AG09319 (cell line): ENCODE measurements at places on chromosomes 13 and 19.

GRCh38 chr19:13056052-13056660 is 46.5 kb downstream of the LYL1 start:
- peak; percentile 63 for DNase-seq

DNA sequence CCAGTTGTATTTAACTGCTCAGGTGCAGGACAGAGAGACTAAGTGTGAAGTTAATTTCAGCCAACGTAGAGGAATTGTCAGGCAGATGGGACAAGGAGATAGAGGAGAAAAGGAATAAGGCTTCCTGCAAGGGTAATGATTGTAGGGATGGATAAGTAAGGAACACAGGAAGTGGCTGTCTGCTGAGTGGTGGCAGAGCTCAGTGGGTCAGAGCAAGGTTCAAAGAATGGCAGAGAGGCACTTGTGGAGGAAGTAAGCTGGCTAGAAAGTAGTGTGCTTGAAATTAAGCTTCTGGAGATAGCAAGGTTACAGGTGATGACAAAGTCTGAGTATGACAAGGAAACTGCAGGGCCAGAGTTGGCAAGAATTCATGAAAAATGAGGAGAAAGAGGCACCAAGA is 47.9 kb downstream of the USPL1 start:
- no peak for DNase-seq

- no peak for DNase-seq
These were observed 54.5 kb downstream of the CEBPG start for GRCh38 chr19:33427801-33428626.

GRCh38 chr13:99949679-99950413 is 21.7 kb downstream of the ZIC5 start:
- no peak for DNase-seq

DNA sequence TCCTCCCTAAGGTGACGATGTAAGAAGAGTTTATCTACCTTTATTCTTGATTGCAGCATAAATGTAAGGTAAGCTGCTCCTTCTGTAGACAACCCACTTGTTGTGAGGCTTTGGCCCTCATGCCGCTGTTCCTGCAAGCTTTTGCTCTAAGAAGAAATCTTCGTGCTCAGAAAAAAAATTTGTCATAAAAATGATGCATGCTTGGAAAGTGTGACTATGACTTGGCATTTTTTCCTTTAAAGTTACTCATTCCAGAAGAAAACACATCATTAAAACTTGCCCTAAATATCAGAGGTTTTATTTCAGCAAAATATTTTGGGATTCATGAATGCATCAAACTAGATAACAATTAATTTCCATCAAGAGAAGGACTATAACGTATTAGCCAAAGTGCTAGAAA is 39.8 kb downstream of the KCTD12 start:
- DNase-seq: no peak

DNA sequence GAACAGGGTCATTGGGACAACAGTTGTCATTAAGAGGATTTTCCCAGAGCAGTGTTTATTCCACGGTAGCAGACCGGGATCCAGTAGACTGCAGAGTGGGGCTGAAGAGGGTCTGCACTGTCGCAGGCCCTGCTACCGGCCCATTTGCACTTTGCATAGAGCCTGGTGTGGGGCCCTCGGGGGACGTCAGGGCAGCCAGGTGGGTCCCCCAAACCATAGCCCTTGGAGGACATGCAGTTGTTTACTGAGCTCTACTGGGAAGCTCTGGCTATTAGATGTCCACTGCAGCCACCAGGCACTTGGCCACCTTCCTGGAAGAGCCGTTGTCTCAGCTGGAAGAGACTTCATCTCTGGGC is 45.8 kb downstream of the SLC7A9 start:
- no peak for DNase-seq

GRCh38 chr13:85316506-85317025 is 482.7 kb downstream of the SLITRK6 start:
- no peak for DNase-seq

GRCh38 chr13:102147353-102147752 is 254.5 kb downstream of the FGF14 start:
- no peak for DNase-seq

GRCh38 chr13:34935841-34936240 is 6.2 kb upstream of the NBEA start:
- DNase-seq: no peak

DNA sequence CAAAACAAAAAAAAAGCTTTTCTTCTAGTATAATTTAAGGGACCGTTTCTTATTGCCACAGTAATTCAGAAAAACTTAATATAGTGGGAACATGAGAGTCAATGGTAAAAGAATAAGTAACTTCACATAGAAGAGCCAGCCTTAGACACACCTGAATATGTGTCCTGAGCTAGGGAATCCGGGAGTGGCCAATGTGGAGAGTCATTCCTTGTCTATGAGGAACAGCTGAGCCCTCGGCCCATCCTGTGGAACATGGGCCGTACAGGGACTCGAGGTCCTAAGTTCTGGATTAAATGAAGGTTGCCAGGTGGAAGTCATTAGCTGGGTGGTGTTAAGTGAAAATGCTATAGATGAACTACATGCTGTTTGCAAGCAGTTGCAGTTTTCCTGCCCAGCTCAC is 32.2 kb downstream of the EFNB2 start:
- no peak for DNase-seq

DNA sequence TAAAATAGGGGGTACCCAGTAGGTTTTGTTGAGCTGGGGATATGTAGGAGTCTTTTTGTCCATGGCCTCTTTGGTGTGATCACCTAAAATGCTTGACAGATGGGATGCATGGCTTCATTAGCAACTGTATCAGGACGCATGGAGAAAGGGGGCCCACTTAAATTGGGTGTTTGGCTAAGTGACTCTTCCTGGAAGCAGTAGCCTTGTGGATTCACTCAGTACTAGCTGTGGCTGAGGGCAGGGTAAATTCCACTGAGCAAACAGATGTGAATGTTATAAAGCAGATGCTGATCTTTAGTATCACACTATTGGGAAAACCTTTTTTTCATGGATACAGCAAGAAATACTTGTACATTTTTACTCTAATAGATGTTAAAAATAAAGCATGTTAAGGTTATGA is 140.0 kb downstream of the FGF14 start:
- no peak for DNase-seq

DNA sequence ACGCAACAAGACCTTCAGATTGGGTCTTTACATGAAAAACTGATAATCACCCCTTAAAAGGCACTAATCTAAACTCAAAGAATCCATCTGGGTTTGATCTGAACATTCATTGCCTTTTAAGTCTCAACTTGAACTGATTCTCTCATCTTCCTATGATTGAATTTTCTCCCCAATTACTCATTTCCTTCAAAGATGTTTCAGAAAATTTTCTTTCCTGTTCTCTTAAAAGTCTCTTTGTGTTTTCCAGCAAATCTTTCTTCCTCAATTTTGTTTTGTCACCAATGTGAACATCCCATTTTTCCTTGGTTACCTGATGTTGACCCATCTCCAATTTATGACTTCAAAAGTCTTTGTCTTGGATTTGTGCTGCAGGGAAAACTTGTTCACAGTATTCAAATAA is 234.3 kb downstream of the DACH1 start:
- DNase-seq: no peak

DNA sequence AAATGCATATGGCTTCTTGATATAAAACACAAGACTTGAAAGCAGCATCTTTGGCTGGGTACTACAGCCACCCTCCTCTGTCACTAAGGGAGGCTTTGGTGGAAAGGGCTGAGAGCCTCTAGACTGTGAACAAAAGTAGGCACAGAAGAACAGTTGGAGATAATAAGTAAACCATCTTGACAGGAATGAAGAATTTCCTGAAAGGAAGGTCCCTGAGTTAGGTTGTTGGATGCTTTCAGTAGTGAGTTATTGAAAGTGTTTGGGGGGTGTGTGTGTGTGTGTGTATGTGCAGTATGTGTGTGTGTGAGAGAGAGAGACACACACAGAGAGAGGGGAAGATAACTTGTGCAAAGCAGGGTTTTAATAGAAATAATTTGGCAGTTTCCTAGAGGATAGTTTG is 38.2 kb downstream of the ALOX5AP start:
- DNase-seq: no peak

DNA sequence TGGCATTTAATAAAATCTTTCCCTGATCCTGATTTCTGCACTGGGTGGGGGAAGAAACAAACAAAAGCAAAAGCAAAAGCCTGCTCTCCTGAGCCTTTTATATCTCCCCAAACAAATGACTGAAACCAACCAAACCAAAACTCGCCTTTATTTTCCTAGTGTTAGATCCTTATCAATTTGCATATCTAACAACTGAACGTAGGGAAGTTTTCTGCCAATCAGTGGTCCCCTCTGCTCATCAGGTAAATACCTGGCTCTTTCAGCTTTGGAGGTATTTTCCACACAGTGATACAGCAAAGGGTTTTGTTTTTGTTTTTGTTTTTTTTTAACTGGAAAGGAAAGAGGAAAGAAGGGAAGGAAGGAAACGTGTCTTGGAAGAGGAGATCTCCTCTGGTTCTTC is 3.3 kb downstream of the AMER2 start:
- DNase-seq: no peak

DNA sequence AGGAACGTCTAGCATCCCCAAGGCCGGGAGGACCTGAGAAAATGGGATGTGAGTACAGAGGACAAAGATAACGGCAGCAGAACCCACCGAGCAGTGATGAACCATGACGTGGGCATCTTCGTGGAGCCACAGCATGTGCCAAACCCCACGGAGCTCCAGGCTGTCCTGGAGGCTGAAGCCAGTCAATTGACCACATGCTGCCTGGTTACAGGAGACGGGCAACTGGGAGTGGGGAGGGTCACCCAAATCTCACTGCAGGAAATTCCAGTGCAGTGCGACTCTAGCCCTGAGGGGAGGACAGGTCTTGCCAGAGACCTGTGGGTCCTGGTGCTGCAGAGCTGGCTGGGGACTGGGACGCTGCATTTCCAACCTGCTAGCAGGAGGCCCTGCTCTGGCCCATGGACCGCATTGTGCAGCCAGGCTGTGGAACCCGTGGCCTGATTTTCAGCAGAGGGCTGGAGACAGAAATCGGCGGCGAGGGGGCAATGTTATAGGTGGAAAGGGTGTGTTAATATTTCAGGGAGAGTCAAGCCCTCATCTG is 3.2 kb upstream of the GRTP1 start:
- DNase-seq: no peak

GRCh38 chr13:21059641-21060337 is 1.6 kb downstream of the LATS2 start:
- no peak for DNase-seq

DNA sequence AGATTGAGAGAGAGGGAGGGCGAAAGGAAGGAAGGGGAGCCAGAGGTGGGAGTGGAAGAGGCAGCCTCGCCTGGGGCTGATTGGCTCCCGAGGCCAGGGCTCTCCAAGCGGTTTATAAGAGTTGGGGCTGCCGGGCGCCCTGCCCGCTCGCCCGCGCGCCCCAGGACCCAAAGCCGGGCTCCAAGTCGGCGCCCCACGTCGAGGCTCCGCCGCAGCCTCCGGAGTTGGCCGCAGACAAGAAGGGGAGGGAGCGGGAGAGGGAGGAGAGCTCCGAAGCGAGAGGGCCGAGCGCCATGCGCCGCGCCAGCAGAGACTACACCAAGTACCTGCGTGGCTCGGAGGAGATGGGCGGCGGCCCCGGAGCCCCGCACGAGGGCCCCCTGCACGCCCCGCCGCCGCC is at the start of gene TNFSF11:
TSS of gene TNFSF11 (plus strand) at position 142 of the 400 bp plus-strand sequence. CDS start at position 294, 152 bp downstream.
- no peak for DNase-seq

GRCh38 chr13:98997011-98997730 is 19.3 kb upstream of the DOCK9 start:
- DNase-seq: no peak

DNA sequence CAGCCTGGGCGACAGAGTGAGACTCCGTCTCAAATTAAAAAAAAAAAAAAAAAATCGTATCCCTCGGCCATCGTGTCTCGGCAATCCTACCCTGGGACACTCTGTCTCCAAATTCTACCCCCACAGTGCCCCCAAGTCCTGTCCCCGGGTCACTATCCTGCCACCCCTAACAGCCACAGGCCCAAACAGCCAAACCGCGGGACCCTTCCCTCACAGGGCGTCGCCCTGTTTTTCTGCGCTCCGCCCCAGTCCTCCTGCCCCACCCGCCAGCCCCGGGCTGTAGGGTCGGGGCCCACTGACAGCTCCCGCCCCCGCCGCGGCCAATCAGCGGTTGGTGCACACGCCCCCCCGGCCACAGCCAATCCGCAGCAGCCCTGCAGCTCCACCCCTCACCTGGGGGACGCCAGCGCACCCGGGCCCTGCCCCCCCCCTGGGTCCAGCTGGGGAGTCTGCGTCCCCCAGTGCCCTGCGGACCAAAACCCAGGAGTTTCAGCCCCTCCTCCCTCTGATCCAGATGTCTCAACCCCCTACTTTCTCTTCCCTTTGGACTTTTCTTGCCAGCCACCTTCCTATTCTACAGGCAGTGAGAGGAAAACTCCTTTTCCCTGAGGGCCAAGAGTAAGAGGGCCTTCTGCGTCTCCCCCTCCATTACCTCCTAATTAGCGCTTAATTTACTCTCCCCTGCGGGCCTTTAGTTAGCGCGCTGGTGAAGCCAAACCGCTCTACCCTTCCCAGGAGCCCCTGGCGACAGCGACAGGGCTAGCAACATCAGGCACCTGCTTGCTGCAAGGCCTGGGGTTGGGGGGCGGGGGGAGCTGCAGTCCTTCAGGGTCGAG is 1.5 kb upstream of the BCAT2 start:
- DNase-seq: no peak

GRCh38 chr13:80448725-80449124 is 107.8 kb upstream of the SPRY2 start:
- DNase-seq: no peak

- DNase-seq: no peak
These were observed 26.3 kb downstream of the CYP4F2 start for GRCh38 chr19:15871570-15871969.

DNA sequence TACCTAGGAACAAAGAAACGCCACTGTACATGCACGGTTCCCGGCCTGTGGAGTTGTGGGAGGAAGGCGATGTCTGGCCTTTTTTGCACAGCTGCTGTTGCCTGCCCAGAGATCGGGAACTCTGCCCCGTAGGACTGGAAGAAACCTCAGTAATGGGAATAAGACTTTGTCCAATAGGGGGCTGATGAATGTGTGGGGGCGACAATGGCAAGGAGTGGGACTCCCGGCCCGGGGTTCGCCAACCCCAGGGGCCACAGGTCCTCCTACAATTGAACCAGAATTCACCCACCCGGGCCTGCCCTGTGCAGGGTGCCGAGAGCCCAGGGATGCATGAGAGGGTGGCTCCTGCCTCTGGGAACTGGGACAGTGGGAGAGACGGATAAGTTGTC is 2.0 kb upstream of the CEBPA start:
- DNase-seq: no peak

DNA sequence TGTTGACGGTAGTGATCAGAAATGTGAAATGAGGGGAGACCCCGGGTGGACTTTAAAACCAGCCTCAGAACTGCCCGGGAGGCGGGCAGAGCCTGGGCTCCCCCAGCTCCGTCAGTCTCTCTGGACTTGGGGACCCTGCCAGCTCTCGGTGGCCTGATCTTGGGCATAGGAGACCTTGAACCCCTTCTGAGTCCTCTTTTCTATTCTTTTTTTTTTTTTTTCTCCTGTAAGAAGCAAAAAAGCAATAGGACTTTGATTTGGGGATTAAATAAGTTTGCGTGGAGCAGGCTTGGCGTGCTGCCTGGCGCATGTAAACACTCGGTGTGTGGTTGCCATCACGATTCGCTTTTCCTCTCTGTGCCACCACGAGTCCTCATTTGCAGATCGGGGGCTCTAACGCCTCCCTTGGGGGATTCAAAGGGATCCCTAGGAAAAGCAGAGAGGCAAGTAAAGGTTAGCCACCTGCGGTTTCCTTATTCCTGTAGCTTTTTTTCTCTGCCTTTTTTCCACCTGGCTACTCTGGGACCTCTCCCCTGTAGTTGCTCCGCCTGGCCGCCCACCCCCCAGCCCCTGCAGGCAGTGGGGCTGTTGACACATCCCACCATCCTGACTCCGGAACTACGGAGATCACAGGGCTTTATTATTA is 1.3 kb downstream of the SAFB start:
- DNase-seq: no peak
